ENCODE measurements at places on chromosomes 11 and 22.
A peak's percentile ranks its signal among the peaks of the same experiment; 100 is the strongest.

GRCh38 chr11:562046-562645, 1.4 kb downstream of the RASSF7 start:
- no peak for DNase-seq

DNA sequence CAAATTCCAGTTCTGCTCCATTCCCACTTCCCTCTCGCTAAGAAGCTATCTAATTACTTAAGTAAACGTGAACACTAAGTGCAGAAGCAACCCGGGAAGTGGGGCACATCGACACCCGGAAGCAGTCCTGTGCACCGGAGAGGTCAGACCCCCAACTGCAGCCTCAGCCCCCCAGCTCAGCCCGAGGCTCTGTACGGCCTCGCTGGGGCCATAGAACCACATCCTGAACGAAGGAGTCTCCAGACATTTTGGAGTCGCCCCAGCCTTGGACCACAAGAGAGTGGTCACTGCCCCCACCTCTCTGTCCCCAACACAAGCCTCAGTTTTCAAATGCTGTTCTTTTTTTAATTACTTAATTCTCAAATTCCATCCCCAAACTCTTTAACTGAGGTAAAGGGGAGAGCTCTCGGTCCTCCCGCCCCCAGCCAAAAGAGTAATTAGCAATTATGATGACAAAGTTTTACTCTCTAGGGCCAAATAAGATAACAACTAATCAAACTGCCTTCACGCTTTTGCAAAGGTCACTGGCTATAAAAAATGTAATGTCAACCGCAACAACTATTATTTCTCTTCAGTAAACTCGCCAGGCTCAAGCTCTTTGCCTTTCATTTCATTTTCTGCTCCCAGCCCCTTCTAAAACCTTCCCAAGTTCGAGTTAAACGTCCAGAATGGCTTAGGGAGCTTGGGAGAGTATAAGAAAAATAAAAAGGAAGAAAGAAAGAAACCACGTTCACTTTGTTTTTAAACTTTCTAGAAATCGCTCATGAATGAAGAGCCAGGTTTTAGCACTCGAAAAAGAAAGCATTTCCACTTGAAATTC, 2.2 kb downstream of the PAX6 start:
- peak; percentile 3 for DNase-seq

- peak; percentile 67 for DNase-seq
Observed at GRCh38 chr11:115324581-115325432, 179.4 kb downstream of the CADM1 start.

GRCh38 chr11:70191495-70192140, 11.5 kb upstream of the FADD start:
- DNase-seq: peak; percentile 50

- DNase-seq: no peak
Observed at GRCh38 chr22:42021571-42021970, 23.0 kb downstream of the WBP2NL start.

GRCh38 chr11:76801225-76801624, 18.1 kb downstream of the TSKU start:
- DNase-seq: no peak

GRCh38 chr11:15836795-15837194, 519.6 kb downstream of the SOX6 start:
- DNase-seq: no peak

DNA sequence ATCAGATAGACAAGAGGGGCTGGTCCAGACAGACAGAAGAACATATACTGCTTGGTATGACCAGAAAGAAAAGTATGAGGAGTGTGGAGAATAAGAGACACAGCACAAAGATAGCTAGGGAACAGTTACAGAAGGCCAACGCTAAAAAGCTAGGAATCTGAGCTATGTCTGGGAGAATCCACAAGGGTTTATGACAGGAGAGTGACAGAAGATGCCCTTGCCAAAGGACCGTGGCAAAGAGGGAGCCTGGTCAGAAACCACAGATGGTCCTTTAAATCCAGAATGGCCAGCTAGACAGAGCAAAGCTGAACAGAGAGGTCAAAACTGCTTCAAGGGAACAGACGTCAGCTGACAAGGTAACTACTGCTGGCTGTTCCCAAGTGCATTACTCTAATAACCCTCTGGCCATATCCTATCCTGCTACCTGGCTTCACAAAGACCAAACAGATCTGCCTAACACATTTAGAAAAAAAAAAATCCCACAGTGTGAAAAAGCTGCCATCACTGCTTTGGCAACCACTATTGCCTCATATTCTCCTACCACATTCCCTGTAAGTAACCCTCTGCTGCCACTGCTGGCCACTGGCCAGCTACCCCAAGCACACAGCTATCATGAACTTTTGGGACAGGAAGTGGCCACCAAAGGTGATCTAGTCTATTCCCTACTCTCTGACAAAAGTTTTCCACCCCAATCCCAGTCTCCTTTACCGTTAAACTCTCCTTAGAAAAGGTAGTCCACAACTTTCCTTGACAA, 7.3 kb downstream of the SERGEF start:
- no peak for DNase-seq

GRCh38 chr11:19952116-19952605, 208.1 kb downstream of the DBX1 start:
- no peak for DNase-seq

DNA sequence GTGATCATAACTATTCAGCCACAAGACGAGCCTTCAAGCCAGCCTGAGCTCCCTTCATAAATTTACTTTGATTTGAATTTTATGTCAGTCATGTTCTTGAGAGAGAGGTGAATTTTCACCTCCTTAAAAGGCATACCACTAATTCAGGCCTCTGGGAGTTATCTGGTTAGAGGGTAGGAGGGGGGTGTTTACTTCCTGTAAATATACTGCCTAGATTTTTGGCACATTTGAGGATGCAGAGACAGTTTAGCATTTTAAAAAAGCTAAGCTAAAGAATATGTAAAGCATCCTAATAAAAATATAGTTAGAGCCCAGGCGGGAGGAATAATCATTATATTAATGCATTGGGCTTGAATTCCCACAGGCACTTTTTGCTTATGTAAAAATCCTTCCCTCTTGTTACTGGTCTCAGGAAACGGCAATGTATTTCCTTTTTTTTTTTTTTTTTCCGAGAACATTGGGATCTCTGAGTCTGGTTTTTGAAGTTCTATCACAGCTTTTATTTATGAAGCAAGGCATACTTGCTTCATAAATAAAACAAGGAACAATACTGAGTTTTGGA, 116.5 kb downstream of the CSNK2A3 start:
- no peak for DNase-seq

DNA sequence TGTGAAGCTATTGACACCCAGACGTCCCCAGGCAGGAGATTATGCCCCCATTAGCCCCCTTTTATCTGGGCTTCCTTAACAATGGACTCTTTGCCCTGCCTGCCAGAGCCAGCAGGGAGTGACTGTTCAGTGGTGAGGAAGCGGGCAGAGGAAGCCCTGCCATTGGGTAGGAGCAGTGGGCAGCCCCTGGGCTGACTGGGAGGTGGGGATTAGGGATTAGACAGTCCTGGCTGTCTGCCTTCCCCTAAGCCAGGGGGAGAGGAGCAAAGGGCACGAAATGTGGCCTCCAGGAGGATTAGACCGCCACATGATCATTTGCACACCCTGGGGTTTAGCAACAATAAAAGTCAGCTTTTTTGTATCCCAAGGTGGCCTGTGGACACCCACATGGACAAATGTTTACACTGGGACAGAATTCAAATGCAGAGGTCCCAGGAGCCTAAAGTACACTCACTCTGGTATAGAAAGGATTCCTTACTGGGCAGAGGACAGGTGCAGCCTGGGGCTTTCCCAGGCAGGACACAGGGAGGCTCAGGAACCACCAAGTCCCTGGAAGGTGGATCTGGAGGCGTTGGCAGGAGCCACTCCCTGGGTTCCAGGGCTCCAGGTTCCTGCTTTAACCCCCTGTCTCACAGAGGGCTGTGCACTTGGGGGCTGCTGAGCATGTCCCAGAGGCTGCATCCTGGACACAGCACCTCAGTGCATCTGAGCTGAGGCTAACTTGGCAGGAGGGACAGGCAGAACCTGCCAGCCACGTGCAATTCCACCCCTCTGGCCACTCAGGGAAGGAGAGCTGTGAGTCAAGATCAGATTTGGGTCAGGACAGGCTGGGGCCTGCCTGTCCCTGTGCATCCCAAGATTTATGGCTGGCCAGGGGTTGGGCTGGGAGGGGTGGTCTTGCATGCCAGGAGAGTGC, 2.1 kb downstream of the PNPLA3 start:
- no peak for DNase-seq

- no peak for DNase-seq
Observed at GRCh38 chr11:124745270-124745834, 5.6 kb downstream of the NRGN start.

- DNase-seq: no peak
Observed at GRCh38 chr22:40482886-40483285, 112.5 kb downstream of the SGSM3 start.

GRCh38 chr11:109033627-109034338, 368.9 kb downstream of the DDX10 start:
- no peak for DNase-seq

- no peak for DNase-seq
Observed at GRCh38 chr11:112057170-112057569, 16.6 kb downstream of the PIH1D2 start.

DNA sequence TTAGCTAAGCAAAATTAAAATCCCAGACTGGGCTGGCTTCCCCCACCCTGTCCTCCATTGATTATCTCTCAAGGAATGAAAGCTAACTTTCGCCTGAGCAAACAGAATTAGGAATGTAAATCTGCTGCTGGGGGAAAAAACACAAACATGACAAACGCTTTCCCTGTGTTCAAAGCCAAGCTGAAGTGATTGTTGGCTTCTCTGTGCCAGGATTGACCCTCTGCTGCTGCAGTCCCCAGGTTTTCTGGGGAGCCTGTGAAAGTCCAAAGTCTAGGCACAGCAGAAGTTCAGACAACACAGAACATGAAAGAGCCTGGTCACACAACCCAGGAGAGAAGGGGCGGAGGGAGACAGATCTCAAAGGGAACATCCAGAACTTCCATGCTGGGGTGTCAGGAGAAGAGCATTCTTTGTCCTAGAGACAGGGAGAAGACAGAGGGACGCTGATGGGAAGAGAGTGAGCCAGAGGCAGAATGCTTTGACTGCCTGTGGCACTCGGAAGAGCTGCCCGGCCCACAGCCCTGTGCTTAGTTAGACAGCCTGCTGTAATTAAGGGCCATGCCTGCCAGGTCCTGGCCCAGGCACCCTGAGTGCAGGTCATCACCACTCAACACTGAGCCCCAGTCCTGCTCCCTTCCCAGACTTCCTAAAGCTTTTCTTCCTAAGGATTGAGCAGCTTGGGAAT, 6.9 kb downstream of the PATZ1 start:
- DNase-seq: no peak

GRCh38 chr22:45009606-45010531, at the start of gene PHF21B:
Gene PHF21B, minus strand, starts transcription at chr22:45010005. Its CDS starts 456 bp downstream, at chr22:45009549.
- peak; percentile 47 for DNase-seq

DNA sequence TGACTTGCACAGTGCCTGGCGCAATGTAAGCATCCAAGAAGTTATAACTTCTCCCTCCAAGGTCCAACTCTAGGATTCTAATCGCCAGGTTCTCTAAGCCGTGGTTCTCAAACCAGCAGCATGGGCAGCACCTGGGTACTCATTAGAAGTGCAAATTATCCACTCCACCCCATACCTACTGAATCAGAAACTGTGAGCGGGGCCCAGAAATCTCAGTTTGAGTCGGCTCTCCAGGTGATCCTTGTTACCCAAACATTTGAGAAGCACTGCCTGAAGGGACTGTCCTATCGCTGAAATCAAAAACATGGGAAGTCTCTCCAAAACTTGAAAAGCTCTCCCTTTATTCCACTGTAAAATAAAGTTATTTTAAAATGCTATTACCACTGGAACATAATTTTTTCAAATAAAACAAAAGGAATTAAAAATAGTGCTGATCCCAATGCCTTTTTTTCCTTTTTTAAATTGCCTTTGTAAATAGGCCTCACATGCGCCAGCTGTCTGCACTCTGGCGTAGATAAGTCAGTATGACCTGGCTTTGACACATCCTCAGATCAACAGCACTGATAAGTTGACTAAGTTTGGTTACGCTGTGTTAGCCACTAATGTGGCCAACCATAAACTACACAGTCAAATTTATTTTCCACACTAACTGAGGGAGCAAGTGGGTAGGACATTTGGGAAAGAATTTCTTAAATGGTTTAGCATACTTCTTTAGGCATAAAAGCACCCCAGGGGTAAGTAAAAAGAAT, 8.4 kb upstream of the CTR9 start:
- peak; percentile 93 for DNase-seq

- no peak for DNase-seq
Observed at GRCh38 chr11:125370561-125371389, 125.3 kb downstream of the FEZ1 start.

GRCh38 chr22:44316393-44317122, 3.8 kb upstream of the SHISAL1 start:
- no peak for DNase-seq

DNA sequence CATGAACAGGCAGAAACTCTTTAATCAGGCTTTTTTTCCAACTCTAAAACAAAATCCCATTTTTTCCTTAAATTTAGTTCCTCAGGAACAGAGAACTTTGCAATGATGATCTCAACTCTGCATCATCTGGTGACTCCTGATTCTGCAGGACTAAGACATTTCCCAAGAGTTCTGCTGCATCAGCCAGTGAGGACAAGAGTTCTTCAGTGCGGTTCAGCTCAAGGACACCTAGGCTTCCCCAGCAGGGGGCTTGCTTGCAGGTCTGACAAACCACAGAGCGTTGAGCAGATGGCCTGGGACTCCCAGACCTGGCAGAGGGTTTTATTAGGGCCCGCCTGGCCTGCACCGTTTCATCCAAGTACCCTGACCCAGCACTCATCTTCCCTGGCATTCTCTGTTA, 6.4 kb downstream of the CDCA5 start:
- DNase-seq: no peak

DNA sequence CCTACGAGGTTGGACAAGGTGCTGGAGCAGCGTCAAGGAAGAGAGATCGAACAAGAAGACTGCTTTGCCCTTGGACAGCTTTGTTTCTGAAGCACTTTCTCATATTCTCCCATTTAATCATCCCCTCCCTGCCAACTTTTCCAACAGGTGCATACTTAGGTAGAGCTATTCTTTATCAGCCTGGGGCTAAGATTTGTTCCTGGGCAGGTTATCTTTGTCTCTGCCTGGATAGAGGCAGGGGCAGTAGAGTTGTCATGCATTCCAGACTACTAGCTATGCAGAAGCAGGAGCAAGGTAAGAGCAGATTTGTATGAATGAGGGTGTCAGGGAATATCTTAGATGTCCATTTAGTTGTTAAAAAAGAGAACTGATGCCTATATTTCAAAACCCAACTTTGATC, 82.3 kb downstream of the PTPRJ start:
- no peak for DNase-seq

GRCh38 chr11:95165638-95166037, 65.4 kb downstream of the SESN3 start:
- no peak for DNase-seq

DNA sequence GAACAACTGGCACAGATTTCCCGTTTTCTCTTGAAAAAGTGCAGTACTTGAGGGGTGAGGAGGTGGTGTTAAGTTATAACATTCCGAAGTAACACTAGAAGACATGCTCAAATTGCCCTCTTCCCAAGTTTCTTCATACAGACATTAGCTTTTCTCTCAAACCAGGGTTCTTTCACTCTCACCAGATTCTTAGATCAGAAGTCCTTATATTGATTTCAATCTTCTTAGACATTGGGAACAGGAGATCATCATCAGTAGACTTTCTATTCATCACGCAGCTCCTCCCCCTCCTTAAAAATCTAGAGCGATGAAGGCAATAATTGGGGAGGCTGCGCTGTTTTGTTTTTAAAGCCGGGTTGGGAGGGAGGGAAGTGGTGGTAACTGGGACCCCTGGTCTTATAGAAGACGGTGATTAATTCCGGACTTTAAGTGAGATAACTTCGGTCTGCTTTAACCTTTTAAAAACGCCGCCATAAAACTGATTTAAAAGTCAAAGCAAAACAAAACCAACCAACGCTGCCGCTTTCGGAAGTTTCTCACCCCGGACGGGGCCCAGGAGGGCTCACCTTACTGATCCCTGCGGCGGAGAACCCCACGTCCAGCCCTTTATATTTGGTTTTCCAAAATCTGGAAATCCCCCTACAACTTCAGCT, 665 bp downstream of the USP28 start:
- DNase-seq: peak; percentile 7

Measured in common myeloid progenitor, CD34-positive (primary cell).